Small intestine (tissue), 16 donors: ENCODE measurements at places on chromosomes 1 and 21.

GRCh38 chr21:42426424-42426823 lies 22.7 kb downstream of the UBASH3A start:
- DNase-seq: no peak

- no peak for DNase-seq
Observed at GRCh38 chr1:70907563-70908310, 139.9 kb downstream of the PTGER3 start.

DNA sequence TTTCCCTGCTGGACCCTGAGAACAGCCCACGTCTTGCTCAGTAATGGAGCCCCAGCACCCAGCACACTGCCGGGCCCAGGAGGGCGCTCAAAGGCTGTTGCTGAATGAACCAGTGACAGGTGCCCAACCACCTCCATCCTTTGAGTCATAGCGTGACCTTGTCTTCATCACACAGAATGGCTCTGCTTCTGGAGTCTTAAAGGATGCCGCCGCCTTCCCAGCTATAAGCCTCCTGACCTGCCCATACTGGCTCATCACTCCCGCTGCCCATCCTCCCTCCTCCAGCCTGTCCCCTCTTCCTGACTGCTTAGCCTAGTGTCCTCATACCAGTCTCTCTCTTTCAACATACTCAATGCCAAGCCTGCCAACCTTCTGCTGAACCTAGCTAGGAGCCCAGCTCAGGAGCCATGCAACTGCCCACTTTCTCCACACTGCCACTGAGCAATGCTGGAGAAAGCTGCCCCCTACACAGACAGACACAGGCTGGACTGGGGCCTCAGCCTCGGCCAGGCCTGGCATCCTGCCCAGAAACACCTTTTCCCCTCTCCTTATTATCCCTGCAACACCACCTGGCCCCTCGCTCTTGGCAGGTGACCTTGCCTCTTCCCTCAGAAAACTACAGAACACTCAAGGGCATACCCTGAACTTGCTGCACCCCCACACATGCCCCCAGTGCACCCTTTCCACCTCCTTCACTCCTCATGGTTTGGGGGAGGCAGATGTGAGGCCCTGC lies 14.1 kb downstream of the TTC39A start:
- peak; percentile 45 for DNase-seq

GRCh38 chr1:209433649-209434031 lies 149.9 kb upstream of the CAMK1G start:
- no peak for DNase-seq

DNA sequence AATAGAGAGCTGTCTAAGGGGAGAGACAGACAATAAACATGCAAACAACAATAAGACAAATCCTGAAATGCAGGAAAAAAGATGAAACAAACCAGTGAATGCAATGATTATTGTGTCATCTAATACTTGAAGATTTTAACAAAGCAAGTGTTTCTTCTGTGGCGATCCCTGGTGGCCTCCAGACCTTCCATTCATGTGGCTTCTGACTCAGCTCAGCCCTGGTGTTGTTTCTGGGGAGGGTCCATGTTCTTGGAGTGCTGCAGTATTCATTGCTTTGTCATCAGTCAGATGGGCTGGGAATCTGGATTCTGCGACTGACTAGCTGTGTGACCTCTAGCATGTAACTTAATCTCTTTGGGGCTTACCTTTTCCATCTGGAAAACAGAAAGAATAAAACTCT lies 1.5 kb upstream of the C2CD4D start:
- no peak for DNase-seq

DNA sequence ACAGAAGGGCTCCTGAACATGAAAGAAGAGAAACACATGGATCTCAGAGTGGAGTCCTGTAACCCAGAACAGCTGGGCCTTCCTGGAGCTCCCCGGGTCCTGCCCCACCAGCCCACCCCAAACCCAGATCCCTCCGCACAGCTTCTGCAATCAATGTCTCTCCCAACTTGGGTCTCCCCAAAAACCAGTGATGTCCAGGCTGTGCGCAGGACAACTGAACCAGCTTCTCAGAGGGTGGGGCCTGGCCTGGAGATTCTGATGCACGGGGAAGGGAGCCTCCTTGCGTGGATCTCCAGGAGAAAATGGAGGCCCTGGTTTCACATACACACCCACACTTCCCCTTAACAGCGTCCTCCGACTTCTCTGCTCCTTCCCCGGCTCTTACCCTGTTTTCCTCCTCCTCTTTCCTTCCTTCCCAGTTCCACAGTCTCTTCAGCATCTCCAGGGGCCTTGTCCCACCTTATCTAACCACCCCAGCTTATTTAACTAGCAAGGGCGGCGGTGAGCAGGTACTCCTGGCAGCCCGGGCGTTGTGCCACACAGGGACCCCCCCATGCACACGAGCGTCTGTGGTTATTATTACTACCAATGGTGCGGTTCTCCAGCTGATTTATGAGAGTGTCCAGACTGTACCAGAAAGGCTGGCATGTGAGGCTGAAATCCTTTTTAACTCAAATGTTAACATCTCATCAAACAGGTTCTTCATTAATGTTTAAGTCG lies 11.2 kb upstream of the MX2 start:
- no peak for DNase-seq

DNA sequence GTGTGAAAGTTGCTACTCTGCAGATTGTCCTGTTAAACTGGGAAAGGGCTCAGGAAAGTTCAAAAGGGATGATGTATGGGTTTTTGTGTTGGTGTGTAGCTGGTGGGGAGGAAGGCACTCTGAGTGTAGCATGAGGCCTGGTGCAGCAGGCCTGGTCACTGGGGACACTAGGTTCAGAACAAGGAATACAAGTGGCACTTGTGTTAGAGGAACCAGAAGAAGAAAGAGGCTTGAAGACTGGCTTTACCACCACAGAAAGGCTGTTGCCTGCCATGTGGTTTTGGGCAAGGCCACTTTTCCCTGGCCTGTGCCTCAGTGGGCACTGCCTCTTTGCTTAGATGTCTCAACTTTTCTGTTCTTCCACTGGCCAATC lies 122.8 kb downstream of the NOS1AP start:
- DNase-seq: no peak

- no peak for DNase-seq
Observed at GRCh38 chr1:163585796-163586195, 264.0 kb downstream of the NUF2 start.

DNA sequence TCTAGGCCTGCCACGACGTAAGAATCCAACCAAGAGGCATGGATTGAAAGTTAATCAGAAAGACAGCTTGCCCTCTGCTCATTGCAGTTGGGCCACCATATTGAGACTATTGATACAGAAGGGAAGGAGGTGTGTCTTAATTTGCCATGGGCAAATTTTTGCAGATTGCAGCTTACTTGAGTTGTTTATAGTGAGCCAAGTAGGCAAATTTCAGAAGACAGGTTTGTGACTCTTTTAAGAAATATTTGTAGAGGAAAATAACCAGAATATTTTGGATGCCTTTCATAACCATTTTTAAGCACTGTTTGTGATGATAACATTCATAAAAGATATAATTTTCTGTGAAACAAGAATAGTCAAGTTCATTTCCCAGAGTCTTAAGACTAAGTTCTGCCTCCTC lies 74.1 kb downstream of the PRDM2 start:
- DNase-seq: no peak

- DNase-seq: no peak
Observed at GRCh38 chr1:206828061-206828460, 37.4 kb upstream of the IL20 start.

- peak; percentile 6 for DNase-seq
Observed at GRCh38 chr21:31354604-31355443, 10.8 kb upstream of the TIAM1 start.

- DNase-seq: no peak
Observed at GRCh38 chr1:221839321-221839720, 97.4 kb upstream of the DUSP10 start.

- no peak for DNase-seq
Observed at GRCh38 chr1:116175611-116176010, 64.4 kb downstream of the MAB21L3 start.

GRCh38 chr1:228136901-228137300 lies 3.2 kb upstream of the GUK1 start:
- DNase-seq: no peak

- no peak for DNase-seq
Observed at GRCh38 chr1:165512816-165513215, 31.0 kb upstream of the LRRC52 start.

- DNase-seq: peak; percentile 60
Observed at GRCh38 chr1:162070094-162070748, 730 bp downstream of the NOS1AP start.

DNA sequence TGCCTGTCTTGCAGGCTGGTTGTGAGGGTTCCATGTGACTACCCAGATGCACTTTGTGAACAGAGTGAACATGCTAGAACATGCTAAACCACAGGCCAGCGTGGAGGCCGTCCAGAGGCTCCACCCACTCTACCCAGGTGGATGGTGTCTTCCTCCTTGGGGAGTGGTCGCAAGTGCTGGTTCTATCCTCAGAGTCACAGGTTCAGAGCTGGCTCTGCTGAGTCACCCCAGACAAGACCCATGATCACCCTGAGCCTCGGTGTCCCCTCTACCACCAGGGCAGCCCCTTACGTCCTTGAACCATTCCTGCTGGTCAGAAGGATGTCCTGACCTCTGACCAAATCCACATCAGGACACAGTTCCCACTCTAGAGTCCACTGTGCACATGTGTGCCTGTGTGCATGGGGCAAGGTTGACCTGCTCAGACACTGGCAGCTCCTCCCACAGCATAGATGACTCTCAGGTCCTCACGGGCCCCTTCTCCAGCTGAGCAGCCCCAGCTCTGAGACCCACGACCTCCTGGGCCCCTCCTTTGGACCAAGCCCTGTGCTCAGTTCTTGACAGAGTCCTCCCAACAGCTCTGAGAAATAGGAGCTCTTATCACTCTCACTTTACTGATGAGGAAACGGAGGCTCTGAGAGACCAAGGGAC lies 391.8 kb downstream of the MATN1 start:
- no peak for DNase-seq

DNA sequence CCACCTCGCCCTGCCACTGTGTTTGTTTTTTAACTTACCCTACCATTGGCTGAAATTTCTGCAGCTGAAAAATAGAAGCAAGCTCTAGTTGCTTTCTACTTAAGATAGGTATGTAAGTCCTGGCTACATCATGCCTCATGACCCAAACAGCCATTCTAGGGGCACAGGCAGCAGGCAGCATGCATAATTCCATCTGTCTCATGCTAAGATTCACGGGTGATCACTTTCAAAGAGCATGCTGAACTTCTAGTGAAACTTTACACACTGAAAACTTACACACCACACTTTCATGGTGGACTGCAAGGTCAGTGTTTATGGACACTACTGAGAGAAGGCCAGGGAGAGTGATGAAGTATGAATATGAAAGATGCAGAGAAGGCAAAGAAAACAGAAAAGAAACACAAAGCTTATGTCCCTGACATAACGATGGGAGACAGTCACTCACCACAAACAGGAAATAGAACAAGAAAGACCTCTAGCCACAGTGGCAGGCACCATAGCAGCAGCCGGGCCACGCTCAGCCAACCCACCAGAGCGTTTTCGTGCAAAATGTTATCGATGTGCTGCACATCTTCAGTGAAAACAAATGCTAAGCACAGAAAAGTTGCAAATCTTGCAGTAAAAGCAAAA lies 102.3 kb upstream of the TIAM1 start:
- DNase-seq: peak; percentile 8

DNA sequence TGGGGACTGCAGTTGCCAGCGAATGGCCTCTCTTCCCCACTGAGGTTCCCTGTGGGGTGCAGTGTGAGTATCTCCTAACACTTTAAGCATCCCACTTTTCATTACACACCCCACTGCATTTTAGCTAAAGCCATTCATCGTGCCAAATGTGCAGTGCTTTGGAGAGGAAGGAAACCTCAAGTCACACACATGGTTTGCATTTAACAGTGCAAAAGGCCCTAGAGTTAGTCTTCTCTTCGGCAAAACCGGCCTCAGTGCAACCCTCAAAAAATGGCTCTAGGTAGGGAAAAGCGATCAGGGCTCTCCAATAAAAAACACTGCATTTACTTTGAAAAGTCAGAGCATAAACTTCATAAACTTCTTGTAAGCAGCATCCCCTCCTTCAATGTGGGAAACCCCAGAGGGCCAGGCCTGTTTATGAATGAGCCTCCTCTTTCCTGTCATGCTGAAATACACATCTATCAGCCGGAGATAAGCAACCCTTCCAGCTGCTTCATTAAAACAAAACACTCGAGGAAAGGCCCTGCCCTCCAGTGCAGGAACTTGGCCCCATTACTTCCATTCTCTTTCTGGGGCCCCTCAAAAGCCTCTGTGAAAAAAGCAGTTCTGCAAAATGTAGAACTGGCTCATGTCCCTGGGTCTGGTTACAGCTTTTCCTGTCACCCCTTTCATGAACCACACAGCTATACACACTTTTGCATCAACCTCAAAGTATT lies 184.0 kb downstream of the CDC7 start:
- DNase-seq: no peak

DNA sequence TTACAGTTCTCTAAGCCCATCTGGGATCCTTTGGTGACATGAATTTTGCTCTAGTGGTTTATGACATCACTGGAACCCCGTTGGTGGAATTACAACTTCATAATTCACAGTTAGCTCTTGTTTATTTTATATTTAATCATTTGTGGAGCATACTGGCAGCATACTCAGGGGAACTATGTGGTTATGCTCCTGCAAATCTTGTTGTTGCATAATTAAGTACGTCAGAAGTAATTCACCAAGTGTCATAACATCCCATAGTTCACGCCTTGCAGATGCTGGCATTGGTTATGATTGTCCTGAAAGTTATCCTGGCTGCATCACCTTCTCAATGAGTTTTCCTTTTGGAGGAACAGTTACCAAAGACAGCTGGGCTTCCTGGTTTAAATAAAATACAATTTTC lies 16.5 kb downstream of the PRRX1 start:
- no peak for DNase-seq

- no peak for DNase-seq
Observed at GRCh38 chr1:102163799-102164198, 167.1 kb upstream of the OLFM3 start.

- no peak for DNase-seq
Observed at GRCh38 chr1:159204161-159205141, at the start of gene ACKR1. Gene ACKR1, plus strand, starts transcription at chr1:159204875. Its CDS starts 85 bp downstream, at chr1:159204960.

DNA sequence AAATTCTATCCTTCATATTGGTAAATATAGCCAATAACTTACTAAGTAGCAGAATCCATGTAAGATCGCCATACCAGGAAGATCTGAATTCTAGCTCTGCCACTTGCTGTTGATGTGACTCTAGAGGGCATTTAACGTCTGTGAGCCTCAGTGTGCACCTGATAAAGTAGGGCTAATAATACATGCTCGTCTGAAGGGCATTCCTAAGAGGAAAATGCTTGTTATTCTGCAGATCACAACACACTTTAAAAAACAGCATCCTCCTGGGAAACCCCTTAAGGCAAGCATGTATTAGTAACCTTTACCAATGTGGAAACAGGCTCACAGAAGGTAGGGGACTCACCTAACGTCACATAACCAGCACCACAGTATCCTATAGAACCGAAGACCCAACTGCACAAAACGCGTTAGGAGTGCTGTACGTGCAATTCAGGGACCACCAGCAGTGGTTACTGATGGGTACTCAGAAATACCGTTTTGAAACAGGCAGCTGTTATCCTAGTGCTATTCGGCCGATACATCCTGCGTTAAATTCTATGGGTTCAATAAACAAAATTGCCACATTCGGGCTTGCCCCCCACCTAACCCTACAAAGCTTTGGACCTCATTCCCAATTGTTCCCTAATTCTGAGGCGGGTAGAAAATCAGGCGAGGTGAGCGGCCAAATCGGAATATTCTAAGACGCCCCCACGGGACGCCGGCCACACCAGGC lies 758 bp downstream of the DEPDC1 start:
- DNase-seq: no peak
